Cardiac fibroblast (primary cell): ENCODE measurements at places on chromosomes 12 and 14.

DNA sequence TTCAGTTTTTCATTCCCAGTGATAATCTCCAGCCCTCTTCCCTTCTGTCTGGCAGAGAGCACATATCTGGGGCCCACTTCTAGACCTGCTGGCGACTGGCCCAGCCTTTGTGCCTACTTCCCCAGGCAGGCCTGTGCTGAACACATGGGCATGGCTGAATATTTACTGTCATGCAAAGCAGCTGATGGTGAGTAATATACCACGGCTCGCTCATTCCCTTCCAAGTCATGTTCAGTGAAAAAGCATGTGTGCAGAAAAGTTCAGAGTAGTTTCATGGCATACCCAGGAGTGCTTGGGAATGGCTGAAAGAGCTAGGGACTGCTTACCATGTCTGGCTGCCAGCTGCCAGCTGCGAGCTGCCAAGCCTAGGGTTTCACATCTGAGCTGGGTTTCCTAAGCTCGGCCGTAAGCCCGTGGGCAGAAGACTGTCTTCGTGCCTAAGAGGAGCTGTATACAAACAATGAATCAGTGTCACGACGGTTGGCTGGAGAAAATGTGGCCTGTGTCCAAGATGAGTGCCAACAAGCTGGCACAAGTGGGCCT lies 179.9 kb upstream of the PELI2 start:
- DNase-seq: peak; percentile 10

GRCh38 chr14:75418850-75419768 lies 8.7 kb upstream of the JDP2 start:
- DNase-seq: no peak

- DNase-seq: no peak
Observed at GRCh38 chr14:99387880-99388279, 92.8 kb downstream of the SETD3 start.

- no peak for DNase-seq
Observed at GRCh38 chr12:97321621-97322020, 141.0 kb upstream of the RMST start.

- no peak for DNase-seq
Observed at GRCh38 chr14:78292003-78292402, 121.8 kb downstream of the NRXN3 start.
